Stimulated activated CD8-positive, alpha-beta memory T cell treated with anti-CD3 and anti-CD28 coated beads, Interleukin-7, amount 100 ng/mL, for 24 hours (primary cell): ENCODE measurements at places on chromosomes 3 and 15.

DNA sequence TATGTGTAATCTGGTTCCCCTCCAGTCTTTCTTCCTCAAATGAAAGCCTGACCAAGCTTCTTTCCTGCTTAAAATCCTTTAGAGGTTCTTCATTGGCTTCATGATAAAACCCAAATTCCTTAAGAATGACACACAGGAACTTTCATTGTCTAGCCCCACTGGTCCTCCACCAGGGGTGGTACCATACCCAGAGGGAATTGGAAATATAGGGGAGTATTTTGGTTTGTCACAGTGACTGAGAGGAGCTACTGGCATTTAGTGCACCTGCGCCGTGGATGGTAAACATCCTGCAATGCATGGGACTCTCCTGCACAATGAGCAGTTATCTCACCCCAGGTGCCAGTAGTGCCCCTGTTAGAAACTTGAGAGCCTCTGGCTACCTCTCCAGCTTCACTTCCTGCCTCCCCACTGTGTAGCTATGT is 10.8 kb downstream of the ZWILCH start:
- DNase-seq = no peak

GRCh38 chr3:150751781-150752263 is 11.1 kb downstream of the SIAH2 start:
- no peak for DNase-seq

- no peak for DNase-seq
These were observed 47.0 kb upstream of the RGMA start for GRCh38 chr15:93135997-93136397.

- no peak for DNase-seq
These were observed 12.5 kb downstream of the MAP6D1 start for GRCh38 chr3:183812761-183813445.

DNA sequence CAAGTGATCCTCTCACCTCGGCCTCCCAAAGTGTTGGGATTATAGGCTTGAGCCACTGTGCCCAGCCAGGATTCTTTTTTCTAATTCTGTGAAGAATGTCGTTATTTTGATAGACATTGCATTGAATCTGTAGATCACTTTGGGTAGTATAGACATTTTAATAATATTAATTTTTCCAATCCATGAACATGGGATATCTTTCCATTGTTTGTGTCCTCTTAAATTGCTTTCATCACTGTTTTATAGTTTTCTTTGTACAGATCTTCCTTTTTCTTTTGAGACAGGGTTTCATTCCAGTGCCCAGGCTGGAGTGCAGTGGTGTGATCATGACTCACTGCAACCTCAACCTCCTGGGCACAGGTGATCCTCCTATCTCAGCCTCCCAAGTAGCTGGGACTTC is 11.6 kb upstream of the KCTD6 start:
- DNase-seq = no peak

DNA sequence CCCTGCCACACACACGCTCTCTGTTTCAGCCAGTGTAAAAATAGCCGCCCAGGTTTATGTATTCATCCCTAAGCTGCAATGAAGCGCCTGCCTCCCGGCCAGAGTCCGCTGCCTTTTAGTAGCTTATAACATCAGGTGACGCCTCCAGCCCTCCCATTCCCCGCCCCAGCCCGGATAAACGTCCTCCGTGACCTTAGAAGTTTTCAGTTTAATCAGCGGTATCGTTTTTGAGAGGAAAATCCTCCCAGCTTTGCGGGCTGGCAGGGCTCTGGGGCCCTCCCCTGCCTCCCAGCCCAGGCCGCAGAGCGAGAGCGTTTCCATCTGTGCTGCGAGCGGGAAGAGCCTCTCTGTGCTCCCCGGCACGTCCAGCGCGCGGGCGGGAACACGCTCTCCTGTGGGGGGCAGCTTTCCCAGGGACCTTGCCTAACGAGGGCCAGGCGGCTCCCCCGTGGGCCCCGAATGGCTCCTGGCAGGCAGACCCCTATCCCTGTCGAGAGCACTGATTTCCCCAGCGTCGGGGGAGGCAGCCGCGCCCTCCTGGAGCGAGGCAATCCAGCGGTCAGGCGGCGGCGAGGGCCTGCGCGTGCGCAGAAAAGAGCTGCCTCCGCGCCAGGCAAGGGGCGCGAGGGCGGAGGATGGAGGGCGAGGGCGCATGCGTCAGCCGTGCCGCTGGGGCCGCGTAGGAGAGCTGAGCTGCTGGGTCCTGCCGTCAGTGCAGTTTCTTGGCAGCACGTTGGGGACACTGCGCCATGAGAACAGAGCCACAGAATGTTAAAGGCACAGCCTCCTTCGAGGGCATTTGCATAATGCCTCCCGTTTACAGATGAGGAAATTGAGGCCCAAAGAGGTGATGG is 71.1 kb downstream of the CCNL1 start:
- peak; percentile 85 for DNase-seq

DNA sequence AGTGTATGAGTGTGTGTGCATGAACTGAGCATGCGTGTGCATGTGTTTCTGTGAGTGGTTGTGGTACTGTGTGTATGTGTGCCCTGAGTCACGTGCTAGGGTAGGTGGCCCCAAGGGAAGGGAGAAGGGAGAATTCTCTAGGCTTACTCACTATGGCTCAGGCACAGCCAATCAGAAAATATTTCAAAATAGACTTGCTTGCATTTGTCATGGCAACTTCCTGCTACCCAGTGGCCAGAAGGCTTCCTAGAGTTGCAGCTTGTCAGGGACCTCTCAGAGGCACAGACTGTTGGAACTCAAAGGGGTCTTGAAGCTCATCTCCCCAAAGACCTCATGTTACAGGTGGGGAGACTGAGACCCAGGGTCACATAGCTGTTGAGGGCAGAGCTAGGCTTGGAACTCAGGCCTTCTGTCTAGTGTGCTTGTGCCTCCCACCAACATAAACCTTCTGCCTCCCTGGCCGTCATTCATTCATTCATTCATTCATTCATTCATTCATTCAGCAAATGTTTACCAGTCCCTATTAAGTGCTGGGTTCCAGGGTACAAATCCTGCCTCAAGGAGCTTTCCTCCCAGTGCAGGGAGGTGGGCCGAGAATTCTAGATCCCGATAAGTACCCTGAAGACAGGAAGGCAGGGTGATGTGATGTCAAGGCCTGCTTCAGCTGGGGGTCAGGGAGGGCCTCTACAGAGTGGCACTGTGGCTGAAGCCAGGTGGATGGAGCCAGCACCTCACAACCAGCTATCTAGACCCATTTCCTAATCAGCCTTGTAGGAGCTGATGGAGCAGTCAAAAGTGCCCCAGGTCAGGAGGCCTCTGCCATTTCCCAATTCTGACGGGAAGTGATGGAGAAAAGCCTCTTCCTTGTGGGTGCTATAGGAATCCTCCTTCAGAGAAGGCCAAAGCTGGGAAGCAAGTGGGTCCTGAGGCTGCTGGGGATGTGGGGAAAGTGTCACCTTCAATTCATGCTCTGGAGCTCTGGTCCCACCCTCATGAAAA is 10.9 kb upstream of the RFT1 start:
- no peak for DNase-seq

DNA sequence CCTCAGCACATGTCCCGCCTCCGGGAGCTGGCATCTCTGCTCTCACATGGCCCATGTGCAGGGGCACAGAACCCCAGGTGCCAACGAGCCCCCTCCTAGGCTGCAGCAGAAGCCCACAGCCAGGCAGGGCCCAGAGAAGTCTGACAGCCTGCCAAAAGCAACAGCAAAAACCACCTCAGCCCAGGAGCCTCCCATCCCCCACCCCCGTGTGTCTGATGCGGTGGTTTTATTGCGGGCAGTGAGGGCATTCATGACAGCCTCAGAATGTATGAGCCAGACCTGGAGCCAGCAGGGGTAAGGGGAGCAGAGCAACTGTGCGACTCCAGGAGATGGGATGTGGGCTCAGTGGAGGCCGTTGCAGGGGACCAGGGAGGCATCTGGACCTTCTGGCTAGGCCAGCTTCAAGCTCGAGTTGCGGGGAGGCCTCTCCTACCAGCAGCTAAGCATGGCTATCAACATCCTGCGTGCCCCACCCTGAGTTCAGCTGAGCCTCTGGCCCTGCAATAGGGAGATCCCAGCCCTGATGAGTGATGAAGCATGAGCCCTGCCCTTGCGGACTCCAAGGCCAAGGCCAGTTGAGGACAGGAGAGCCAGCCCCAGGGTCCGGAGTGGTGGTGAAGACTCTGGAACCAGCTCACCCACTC is 52.5 kb downstream of the CYP11A1 start:
- DNase-seq = no peak

- no peak for DNase-seq
These were observed 133.3 kb downstream of the TBC1D2B start for GRCh38 chr15:77944002-77944867.

- DNase-seq = no peak
These were observed 96.1 kb downstream of the OPA1 start for GRCh38 chr3:193688834-193689714.

DNA sequence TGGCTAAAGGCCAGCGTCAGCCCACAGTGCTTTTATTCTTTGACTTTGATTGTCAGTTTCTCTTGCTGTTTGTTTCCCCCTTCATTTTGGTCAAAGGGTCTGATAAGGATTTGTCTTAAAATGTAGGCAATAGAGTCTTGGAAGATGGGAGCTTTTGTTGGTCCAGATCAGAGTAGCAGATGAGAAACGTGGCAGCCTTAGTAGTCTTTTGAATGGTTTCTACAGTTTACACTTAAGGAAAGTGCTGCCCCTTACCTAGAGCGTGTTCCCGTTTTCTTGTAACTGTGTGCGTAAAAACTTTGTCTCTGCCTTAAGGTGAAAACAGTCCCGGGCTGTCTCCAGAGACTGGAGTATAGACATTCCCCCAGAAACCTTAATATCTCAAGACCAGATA is 630 bp downstream of the LXN start:
- no peak for DNase-seq

- DNase-seq = no peak
These were observed 14.9 kb downstream of the KBTBD12 start for GRCh38 chr3:127929818-127930413.

DNA sequence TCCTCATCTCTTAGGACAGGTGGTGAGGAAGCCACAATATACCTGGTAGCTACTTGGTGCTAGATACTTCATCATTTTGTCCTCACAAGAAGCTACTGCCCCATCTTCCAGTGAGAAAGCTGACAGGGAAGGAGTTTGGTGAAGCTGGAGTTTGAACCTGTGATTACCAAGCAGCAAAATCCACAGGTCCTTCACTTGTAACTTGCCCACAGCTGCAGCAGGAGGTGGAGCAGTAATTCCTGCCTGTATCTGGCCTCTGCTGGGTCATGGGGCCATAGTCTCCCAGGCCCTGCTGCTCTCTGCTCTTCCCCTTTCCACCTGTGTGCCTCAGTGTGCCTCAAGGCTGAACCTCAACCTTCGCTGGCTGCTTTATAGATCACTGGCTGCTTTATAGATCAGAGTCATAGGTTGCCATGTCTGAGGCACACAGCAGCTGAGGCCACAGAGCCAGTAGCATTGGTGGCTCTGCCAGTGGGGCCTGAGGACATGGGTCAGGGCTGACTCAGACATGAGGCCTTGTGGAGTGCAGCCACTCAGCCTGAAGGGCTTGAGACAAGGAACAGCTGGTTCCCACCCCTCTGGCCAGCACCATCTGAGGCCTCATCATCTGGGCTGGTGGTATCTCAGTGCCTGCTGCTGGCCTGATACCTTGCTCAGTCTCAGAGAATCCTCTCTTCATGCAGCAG is 11.1 kb upstream of the CHRNB4 start:
- no peak for DNase-seq

DNA sequence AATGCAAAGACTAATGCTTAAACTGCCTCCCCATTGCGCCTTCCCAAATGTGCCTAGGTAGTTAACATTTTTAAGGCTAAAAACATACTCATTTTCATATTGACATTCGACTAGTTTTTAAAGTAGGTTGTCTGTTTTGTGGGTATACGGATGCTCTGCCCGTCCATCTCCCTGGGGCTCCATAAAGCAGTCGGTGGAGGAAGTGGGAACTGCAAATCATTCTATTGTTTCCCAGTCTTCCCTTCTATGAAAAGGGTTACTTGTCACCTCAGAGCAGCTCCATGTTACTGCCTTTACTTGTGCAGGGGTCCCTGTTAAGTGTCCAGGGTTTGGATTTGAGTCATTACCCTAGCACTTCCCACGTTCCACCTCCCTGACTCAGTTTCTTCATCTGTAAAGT is 10.9 kb downstream of the CHCHD6 start:
- no peak for DNase-seq

DNA sequence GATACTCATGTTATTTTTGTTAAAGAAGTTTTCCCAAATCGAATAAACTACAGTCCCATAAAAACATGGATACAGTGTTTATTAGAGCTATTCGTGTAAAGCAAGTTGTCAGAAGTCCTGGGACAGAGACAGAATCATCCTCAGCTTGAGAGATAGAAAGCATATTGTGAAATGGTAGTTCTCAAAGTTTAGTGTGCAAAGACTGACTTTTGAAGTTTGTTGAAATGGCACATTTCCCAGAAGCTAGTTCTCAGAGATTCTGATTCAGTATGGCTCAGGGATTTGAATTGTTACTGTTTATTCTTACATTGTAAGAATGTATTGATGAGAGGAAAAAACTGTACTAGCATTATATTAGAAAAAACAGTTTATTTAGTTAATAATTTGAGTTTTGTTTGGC is 22.1 kb downstream of the GABRR3 start:
- no peak for DNase-seq

DNA sequence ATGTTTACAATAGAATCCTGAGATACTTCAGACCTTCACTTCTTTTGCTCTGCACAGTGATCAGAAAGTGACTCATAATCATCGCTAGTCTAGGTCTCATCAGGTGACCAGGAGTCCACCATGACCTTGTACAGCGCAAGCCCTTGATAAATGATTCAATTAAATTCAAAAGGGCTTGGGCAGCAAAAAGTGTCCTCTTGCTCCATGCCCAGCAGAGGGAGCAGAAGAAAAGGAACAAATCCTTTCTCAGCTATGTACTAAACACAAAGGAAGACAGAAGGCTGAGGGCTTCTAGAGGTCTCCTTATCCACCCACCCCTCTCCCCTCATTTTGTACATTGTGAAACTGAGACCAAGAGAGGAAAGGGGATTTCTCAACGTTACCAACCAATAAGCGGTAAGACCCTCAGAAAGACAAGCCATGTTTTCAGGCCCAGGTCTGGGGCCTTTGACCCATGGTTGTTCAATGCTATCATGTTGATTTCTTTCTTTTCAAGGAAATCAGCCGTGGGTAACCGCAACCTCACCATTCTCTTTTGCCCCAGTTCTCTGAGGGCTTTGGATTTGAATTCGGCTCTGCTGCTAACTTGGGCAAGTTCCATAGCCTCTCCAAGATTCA is 74.8 kb downstream of the AQP9 start:
- DNase-seq = no peak

DNA sequence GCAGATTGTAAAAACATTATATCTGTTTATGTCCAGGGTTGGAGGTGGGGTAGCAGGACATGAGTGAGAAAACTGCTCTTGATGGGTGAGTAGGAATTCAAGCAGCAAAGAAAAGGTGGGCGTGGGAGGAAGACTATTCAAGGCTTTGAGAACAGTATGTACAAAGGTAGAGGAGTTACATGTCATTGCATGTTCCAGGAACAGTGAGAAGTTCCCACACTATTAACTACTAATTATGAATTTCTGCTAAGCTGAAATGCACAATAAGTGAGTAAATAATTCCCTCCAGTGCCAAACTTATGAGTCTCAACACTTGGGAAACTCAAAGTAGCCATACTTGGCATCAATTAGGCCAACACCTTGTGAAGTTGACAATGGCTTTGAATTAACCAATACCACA is 80.1 kb downstream of the SRGAP3 start:
- no peak for DNase-seq

- no peak for DNase-seq
These were observed 133.6 kb upstream of the ABHD17C start for GRCh38 chr15:80561500-80561899.

- no peak for DNase-seq
These were observed 4.6 kb downstream of the TPRA1 start for GRCh38 chr3:127585813-127586413.
